Fibroblast of lung (primary cell): ENCODE measurements at places on chromosomes 5 and 9.

DNA sequence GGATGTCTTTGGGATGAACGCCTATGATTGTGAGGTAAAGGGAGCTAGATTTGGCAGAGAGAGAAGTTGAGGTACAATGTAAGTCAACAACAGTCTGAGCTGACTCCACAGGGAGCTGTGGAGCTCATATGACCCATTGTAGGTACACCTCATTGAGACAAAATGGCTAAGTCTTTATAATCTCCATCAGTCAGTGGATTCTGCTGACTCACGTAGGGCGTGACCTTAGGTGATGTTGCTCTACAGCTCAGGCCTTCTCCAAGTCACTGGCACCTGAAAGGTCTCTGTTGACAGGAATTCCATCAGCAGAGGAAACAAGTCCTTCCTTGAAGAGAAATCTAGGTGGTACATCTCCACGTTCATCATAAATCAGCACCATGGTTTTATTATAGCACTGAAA, 118.2 kb upstream of the PRR16 start:
- no peak for DNase-seq
- no peaks in the 10 kb centered on the region for H3K27me3 ChIP-seq
- H3K4me3 ChIP-seq = no peak overlapping the region
- no peaks in the 10 kb centered on the region for H3K4me1 ChIP-seq
- H3K27ac ChIP-seq = no peak overlapping the region

DNA sequence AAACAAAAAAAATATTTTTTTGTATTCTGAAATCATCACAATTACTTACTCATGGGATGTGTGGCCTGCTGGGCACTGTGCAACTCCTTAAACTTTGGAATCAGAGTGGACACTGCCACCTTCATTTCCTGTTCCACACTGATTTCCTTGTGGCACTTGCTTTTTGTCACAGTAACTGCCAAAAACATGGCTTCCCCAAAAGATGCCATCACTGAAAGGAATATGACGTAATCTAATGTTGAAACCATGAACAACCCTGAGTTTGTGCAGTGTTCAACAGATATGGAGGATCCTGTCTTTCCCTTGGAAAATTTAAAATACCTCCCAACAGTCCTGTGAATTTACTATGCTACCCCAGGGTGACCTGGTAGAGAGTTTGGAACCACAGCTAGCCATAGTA, 12.6 kb upstream of the IL12B start:
- H3K4me1 ChIP-seq = peaks cover 4% of the 10 kb centered on the region
- no peak overlapping the region for H3K27ac ChIP-seq
- no peak for DNase-seq

GRCh38 chr5:111422245-111422644, 90.1 kb downstream of the STARD4 start:
- no peak overlapping the region for H3K4me3 ChIP-seq
- H3K36me3 ChIP-seq = no peaks in the 10 kb centered on the region
- no peak overlapping the region for H3K27ac ChIP-seq
- no peaks in the 10 kb centered on the region for H3K27me3 ChIP-seq
- H3K4me1 ChIP-seq = no peaks in the 10 kb centered on the region

- H3K4me1 ChIP-seq = peaks cover 13% of the 10 kb centered on the region
- no peaks in the 10 kb centered on the region for H3K36me3 ChIP-seq
- peak; percentile 73 for DNase-seq
Measured at GRCh38 chr5:143495821-143496275, 92.4 kb upstream of the NR3C1 start.

DNA sequence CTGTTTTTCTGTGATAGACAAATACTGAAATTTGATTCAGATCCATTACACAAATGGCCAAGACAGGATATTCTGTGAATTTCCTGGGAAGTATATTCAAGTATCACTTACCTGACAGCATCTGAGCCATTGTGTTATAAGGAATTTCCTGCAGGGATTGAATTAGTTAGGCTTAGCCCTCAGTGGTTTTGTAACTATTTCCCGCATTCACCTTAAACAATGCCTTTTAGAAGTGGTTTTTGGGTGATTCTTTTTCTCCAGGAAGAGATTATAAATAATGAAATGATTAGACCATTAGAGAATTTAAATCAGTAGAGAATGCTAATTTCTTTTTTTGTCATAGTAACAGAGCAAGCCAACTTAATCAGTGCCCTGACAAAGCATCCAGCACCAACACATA, 30.6 kb downstream of the ITGA1 start:
- H3K4me1 ChIP-seq = peaks cover 10% of the 10 kb centered on the region
- no peaks in the 10 kb centered on the region for H3K27me3 ChIP-seq
- no peak overlapping the region for H3K4me3 ChIP-seq
- no peak for DNase-seq
- no peak overlapping the region for H3K27ac ChIP-seq

DNA sequence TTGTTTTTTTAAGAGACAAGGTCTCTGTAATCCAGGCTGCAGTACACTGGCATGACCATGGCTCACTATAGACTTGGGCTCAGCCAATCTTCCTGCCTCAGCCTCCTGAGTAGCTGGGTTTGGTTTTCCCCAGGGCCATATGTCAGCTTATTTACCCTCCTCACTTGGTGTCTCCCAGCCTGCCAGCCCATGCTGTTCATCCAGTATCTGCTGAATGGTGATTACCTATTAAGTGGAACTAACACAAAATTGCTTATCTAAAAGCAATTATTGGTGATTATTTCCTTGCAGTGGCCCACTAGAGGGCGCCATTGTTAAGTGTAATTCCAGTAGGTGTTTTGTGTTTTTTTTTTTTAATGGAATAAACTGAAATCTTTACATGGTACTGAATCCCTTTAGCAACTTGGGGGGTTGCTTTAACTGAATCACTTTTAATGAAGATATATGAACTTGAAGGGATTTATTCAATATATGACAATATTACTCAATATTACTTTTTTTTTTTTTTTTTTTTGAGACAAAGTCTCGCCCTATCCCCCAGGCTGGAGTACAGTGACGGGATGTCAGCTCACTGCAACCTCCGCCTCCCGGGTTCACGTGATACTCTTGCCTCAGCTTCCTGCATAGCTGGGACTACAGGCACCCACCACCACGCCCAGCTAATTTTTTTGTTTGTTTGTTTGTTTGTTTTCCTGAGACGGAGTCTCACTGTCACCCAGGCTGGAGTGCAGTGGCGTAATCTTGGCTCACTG, 13.8 kb downstream of the EXOSC2 start:
- no peaks in the 10 kb centered on the region for H3K4me1 ChIP-seq
- H3K36me3 ChIP-seq = peaks cover 7% of the 10 kb centered on the region
- H3K4me3 ChIP-seq = no peak overlapping the region
- peak; percentile 51 for DNase-seq
- no peak overlapping the region for H3K27ac ChIP-seq
- no peaks in the 10 kb centered on the region for H3K27me3 ChIP-seq

DNA sequence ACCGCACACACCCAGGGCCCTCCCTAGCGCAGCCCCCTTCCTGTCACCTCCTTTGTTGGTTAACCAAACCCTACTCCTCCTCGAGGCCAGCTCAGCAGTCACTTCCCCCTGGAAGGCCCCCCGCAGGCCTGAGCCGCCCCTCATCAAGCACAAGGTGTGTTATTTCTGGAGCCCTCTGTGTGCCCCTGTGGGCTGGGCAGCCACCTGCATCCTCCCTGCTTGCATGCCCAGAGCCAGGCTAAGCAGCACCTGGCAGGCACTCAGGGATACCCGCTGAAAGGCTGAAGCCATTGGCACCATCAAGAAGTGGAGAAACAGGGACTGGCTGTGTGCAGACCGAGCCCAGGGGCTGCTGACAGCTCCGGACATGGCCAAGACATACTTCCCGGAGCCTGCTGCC, 121.8 kb downstream of the ZNF354C start:
- H3K27ac ChIP-seq = no peak overlapping the region
- no peak overlapping the region for H3K4me3 ChIP-seq
- H3K4me1 ChIP-seq = no peaks in the 10 kb centered on the region
- DNase-seq = no peak
- peaks cover 3% of the 10 kb centered on the region for H3K36me3 ChIP-seq
- H3K27me3 ChIP-seq = no peaks in the 10 kb centered on the region

DNA sequence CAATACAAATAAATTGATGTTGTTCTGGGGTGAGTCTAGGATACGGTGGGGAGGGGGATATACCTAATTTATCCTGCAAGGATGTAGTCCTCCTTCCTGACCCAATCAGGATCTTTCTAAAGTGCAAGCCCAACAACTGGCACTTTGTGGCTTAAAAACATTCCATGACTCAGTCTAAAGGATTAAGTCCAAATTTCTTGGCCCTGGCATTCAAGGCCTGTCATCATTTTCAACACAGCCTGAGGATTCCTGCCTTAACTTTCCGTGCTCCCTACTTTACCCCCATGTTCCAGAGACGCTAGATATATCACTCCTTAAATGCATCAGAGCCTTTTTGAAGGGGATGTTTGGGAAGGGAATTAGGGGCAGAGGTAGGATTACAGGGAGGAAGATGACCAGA, 1.0 kb downstream of the FAM221B start:
- H3K4me3 ChIP-seq = no peak overlapping the region
- peak; percentile 56 for DNase-seq
- no peak overlapping the region for H3K27ac ChIP-seq
- no peaks in the 10 kb centered on the region for H3K27me3 ChIP-seq
- no peaks in the 10 kb centered on the region for H3K36me3 ChIP-seq

- H3K36me3 ChIP-seq = no peaks in the 10 kb centered on the region
- H3K27me3 ChIP-seq = no peaks in the 10 kb centered on the region
- peak; percentile 100 for DNase-seq
- peak overlapping the region; percentile 69 for H3K27ac ChIP-seq
- H3K4me1 ChIP-seq = peaks cover 10% of the 10 kb centered on the region
- H3K4me3 ChIP-seq = no peak overlapping the region
Measured at GRCh38 chr5:37668524-37669047, 171.3 kb downstream of the GDNF start.

DNA sequence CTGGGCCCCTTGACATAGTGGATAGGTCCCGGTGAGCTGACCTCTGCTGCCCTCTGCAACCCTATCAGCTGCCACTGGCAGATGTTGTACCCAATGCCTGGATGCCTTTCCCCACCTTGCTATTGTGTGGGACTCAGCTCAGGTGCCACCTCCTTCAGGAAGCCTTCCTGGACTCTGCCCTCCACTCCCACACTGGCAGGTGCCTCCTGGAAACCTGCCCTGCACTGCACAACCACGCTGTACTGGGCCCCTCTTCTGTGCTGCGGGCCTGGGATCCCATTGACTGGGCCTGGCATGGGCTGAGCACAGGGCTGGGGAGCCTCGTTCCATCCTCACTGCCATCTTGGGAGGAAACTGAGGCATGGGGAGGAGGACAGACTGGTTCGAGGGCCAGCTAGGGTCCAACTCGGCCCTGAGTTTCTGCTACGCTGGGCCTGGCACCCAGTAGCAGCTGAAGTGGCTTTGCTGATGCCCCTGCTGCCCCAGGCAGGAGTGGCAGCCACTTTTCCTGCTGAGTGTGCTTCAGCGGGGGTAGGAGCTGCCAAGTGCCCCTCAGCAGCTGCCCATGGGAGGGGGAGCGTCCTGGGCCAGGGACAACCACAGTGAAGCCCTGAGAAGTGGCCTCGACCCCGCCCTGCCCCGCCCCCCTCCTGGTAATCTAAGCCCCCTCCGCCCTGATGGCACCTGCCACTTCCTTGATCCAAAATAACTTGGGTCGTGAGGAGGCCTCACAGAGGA, 1.3 kb downstream of the AK1 start:
- H3K4me1 ChIP-seq = peaks cover 20% of the 10 kb centered on the region
- no peaks in the 10 kb centered on the region for H3K27me3 ChIP-seq
- no peak for DNase-seq

GRCh38 chr5:53929570-53929969, 369.1 kb downstream of the NDUFS4 start:
- DNase-seq = no peak
- H3K27me3 ChIP-seq = no peaks in the 10 kb centered on the region
- no peak overlapping the region for H3K27ac ChIP-seq
- no peaks in the 10 kb centered on the region for H3K36me3 ChIP-seq
- H3K4me3 ChIP-seq = no peak overlapping the region
- H3K4me1 ChIP-seq = no peaks in the 10 kb centered on the region

- DNase-seq = no peak
- H3K36me3 ChIP-seq = no peaks in the 10 kb centered on the region
- H3K27me3 ChIP-seq = no peaks in the 10 kb centered on the region
- no peak overlapping the region for H3K27ac ChIP-seq
Measured at GRCh38 chr9:7973123-7973522, 173.5 kb upstream of the DMAC1 start.

DNA sequence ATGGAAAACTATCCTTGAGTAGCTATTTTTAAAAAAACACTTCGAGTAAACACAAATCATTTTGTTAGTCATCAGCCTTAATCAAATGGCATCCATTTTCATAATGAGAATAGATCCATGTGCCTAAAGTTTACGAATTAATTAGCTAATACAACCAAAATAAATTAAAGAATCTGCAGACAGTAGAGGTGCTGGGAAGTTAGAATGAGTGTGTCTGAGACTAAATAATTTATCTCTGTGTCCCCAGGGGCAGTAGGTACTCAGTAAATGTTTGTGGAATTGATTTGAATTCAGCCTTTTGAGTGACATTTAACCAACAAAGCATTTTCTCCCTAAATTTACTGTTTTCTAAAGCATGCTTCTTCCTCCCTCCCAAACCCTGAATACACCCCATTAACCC, 18.6 kb downstream of the TNFSF15 start:
- H3K36me3 ChIP-seq = no peaks in the 10 kb centered on the region
- H3K4me1 ChIP-seq = no peaks in the 10 kb centered on the region
- H3K4me3 ChIP-seq = no peak overlapping the region
- no peak for DNase-seq
- H3K27ac ChIP-seq = no peak overlapping the region
- H3K27me3 ChIP-seq = no peaks in the 10 kb centered on the region

DNA sequence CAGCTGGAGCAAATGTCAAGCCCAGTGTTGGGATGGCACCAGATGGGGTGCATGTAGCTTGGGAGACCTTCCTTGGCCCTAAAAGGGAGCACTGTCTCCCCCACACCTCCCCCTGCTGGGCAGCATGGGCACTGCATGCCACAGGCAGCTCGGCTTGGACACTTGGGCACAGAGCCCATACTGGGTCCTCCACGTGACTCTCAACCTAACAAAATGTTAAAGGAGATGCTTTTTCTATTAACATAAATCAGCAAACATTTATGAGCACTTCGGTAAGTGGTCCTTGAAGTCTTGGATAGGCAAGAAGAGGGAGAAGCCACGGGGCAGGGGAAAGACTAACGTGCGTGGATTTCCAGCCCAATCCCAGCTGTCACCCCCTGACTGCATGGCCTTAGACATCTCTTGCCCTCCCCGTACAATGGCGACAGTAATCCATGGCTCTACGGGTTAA, 23.9 kb upstream of the MAPK9 start:
- no peak overlapping the region for H3K4me3 ChIP-seq
- no peaks in the 10 kb centered on the region for H3K4me1 ChIP-seq
- peak; percentile 61 for DNase-seq
- no peak overlapping the region for H3K27ac ChIP-seq
- no peaks in the 10 kb centered on the region for H3K36me3 ChIP-seq

DNA sequence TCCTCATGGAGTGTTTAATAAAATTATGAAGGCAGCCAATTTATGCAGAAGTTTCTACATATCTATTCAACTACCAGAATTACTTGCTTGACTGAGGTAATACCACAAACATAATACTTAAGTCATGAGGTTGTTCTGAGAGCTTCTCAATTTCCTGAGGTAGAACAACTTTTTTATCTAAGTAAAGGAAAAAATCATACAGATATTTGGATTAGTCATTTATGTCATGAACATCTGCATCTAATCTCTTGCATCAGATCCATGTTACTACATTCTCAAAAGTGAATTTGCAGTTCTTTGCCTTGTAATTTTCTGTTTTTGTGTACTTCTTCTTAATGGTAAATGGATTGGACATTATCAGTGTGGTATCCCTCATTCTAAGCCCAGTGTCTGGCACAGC, 60.4 kb upstream of the RGMB start:
- H3K36me3 ChIP-seq = no peaks in the 10 kb centered on the region
- no peak overlapping the region for H3K27ac ChIP-seq
- peak; percentile 77 for DNase-seq

- H3K36me3 ChIP-seq = no peaks in the 10 kb centered on the region
- no peak overlapping the region for H3K4me3 ChIP-seq
- H3K4me1 ChIP-seq = peaks cover 13% of the 10 kb centered on the region
- no peaks in the 10 kb centered on the region for H3K27me3 ChIP-seq
Measured at GRCh38 chr5:74313896-74314295, 326.6 kb downstream of the ENC1 start.
